Non-pigmented ciliary epithelial cell (primary cell): ENCODE measurements at places on chromosomes 6 and 20.

- DNase-seq = no peak
Observed at GRCh38 chr6:119493980-119494379, 144.4 kb upstream of the MAN1A1 start.

DNA sequence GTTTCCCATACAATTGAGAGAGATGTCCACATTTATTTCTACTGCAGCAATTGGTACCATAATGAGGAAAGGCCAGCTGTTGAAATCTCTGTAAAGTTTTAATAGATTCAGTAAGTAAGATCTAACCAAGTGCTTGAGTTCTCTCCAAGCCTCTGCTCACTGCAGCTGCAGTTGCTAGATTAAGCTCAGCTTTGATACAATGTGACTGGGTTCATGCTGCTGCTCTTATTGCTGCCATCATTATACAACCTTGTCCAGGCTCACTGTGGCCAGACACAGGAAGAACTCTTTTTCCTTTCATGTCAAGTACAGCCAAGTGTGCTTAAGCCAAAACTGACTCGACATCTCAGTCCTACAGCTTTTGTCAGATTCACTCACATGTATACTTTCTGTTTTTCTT, 423.5 kb downstream of the GJA1 start:
- no peak for DNase-seq

- DNase-seq = no peak
Observed at GRCh38 chr6:15280028-15280427, 34.2 kb downstream of the JARID2 start.

GRCh38 chr20:49886571-49887213, 28.6 kb downstream of the SPATA2 start:
- DNase-seq = no peak

DNA sequence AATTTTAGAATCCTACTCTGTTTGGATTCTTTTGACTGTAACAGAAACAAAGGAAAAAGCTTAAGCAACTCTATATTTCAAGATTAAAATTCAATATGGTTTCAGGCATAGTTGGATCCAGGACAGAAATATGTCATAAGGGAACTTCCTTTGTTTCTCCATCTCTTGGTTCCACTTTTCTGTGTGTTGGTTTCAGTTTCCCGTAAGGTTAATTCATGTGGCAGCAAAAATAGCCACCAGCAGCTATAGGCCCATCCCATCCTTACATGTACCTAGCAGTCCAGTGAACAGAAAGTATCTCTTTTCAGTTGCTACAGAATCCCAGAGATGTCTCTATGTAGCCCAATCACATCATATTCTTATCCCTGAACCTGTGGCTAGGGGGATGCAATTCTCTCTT, 8.8 kb upstream of the FAM8A1 start:
- DNase-seq = no peak
